ENCODE measurements at places on chromosomes 4 and X.

DNA sequence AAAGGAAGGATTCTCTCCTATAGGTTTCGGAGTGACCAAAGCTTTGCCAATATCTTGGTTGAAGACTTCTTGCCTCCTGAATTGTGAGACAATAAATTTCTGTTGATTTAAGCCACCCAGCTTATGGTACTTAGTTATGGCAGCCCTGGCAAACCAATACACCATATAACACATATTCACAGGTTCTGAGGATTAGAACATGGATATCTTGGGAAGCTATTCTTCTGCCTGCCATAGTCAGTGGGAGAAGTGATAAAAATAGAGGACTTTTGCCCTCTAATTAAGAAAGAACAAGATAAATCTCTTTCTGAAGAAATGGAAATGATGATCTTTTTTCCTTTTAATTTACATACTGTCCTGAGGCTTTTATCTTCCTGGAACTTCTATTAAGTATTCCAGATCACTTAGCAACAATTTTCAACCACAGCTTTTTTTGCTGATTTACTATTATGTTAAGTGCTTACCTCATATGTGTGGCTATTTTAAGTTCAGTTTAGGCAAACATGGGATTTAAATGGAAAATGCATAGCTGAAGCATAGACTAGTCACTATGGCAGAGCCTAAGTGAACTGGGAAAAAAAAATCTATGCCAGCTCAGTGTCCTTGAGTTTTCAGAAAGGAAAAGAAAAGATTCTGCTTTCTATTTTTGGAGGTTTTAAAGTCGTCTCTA lies 381.7 kb downstream of the STPG2 start:
- H3K4me3 ChIP-seq, result no peak overlapping the region
- no peaks in the 10 kb centered on the region for H3K27me3 ChIP-seq
- no peak overlapping the region for H3K27ac ChIP-seq
- DNase-seq, result no peak

DNA sequence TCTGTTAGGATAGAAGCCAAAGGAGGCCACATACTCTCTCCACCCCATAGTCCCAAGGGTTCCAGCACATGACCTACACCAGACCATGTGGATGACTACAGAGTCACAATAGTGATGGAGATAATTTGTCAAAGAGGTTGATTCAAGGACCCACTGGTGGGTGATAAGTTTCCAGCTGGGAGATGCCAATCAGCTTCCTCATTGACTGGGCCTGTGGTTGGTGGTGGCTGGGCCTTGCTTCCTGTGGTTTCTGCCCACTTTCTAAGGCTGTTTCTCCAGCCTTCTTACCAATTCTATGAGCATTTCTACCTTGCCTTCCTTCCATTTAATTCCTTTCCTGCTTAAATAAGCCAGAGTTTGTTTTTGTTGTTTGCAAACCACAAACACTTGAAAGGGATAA lies 95.5 kb upstream of the CPEB2 start:
- H3K4me3 ChIP-seq, result no peak overlapping the region
- peaks cover 9% of the 10 kb centered on the region for H3K27me3 ChIP-seq
- DNase-seq, result no peak
- no peak overlapping the region for H3K27ac ChIP-seq

DNA sequence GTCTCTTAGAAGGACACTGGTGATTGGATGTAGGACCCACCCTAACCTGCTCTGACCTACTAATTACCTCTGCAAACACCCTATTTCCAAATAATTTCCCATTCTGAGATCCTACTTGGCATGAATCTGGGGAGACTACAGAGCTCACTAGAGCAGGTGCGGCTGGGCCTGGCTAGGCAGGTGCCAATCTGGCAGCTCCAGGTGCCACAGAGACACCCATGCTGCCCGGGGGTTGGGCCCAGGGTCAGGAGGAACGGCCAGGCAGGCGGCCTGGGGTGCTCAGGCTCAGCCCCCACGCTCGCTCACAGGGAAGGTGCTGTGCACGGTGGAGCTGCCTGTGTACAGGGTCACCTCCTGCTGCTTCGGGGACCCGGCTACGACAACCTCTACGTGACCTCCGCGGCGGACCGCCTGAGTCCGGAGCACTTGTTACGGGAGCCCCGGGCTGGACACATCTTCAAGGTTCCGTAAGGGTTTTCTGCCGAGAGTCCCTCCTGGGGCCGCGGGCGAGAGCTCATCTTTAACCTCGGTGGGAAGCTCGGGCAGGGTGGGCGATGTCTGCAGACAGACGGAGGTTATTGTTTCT lies 26.5 kb upstream of the PLCXD1 start:
- H3K4me1 ChIP-seq, result peaks cover 5% of the 10 kb centered on the region
- H3K27me3 ChIP-seq, result no peaks in the 10 kb centered on the region
- H3K27ac ChIP-seq, result no peak overlapping the region

- H3K27me3 ChIP-seq, result peaks cover 3% of the 10 kb centered on the region
- no peak overlapping the region for H3K4me3 ChIP-seq
- no peak for DNase-seq
These were observed 70.2 kb downstream of the CLDN22 start for GRCh38 chr4:183249854-183250253.

GRCh38 chr4:126719852-126720251 lies 912.9 kb upstream of the INTU start:
- no peaks in the 10 kb centered on the region for H3K4me1 ChIP-seq
- H3K27me3 ChIP-seq, result no peaks in the 10 kb centered on the region
- DNase-seq, result no peak
- H3K4me3 ChIP-seq, result no peak overlapping the region
